ENCODE measurements at places on chromosomes 7 and 10.

DNA sequence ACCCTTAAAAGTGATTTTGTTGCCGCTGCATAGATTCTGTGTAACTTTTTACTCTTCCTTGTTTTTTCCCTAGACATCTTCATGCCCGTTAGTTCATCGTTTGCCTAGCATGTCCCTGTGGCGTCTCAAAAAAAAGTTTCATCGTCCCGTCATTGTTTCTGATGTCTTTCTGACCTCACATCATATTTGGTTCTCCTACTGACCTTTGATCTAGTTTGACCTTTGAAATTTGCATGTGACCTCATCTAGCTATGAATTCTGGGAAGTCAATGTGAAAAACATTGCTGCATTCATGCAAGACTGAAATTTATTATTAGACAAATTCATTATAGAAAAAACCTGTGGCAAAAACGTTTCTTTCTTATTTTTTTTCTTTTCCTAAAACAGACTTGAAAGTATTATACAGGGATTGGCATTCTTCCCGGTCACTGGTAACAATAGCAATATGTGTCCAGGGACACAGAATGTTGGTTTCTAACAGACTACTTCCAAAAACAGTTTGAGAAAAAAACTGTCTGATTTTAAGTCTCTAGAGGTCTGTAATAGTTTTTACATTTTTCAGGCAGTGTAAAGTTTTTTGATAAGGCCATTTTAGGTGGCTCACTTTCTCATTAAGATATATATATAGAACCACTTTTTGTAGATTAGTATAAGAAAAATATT, 280.9 kb downstream of the USP6NL start:
- no peak for DNase-seq

DNA sequence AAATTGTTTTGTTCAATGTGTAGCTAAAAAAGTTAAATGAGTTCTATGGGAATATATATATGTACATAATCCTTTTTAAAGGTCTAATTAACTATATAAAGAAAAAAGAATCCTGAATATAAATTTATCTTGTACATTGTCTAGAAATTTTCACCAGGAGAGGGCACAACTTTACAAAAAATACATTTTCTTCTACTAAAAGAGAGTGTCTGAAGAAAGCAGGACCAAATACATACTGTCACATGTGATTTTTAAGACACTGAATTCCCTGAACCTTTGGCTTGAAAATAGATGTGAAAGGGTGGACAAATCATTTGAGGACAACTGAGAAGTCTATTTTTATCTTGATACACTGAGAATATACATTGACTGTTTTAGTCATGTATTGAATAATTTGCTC, 204.3 kb downstream of the DGKB start:
- no peak for DNase-seq

DNA sequence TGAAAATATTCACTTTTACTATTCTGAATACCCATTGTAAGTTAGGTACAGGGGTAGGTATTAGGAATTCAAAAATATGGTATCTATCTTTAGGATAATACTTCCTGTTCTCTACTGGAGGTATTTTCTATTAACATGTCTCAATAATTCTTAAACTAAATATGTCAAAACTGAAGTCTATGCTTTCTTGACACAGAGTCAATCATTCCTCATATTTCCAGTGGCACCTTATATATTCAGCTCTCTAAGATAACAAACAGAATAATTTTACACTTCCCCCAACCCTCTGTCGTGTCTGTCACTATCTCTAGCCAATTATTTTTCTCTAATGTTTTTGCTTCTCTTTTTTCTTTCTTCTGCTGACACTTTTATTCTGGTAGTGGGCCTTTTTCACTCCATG, 138.9 kb downstream of the TMEM26 start:
- DNase-seq = no peak

DNA sequence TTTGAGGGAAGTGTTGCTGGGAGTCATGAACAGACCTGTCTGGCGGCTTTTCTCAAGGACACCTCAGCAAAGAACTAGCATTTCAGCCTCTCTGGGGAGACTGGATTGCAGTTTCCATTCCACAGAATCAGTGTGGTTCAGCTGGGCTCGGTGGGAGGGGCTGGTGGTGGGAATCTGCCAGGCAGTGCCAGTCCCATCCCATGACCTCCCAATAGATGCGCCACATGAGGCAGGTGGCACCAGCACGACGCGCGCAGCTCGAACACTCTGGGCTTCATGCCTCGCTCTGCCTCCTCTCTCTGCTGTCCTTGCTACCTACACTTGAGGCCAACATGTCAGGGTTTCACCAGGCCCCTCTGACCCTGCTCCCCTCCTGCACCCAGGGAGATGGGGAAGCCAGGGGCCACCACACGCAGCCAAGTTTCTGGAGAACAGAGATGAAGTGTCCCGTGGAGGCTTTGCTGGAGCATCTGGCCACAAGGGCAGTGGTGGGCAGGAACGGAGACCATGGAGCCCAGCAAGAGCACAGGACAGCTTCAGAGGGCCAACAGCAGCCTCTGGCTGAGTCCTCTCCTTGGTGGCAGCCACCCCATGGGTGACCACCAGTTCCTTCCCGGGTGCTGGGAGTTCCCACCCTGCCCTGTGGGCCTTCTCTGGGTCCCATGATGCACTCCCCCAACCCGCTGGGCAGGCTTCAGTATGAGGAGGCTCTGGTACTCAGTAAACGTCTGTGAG, 2.3 kb downstream of the NACAD start:
- DNase-seq = no peak

- no peak for DNase-seq
Measured at GRCh38 chr7:132580277-132580676, 4.0 kb upstream of the PLXNA4 start.
